Stimulated activated CD4-positive, alpha-beta T cell treated with anti-CD3 and anti-CD28 coated beads, Interleukin-1b, Interleukin-23, amount 100 ng/mL, for 1 hour (primary cell): ENCODE measurements at places on chromosomes 1 and 21.

- DNase-seq = no peak
Measured at GRCh38 chr21:33058527-33058926, 11.4 kb upstream of the OLIG1 start.

DNA sequence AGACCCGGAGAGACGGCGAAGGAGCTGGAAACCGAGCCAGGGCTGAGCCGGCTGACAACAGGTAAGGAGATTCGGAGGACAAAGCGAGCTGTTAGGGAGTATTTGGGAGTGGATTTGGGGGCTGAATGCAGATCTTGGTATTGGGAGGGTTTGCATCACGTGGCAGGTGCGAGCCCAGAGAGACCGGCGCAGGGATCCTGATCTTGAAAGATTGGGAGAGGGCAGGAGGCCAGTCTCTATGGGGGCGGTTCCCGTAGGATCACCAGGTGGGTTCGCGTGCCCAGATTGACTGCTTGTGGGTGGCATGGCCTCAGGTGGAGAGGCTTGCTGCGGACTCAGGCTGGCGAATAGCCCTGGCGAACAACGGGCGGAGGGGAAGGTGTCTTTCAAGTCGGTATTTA lies 204 bp downstream of the CIART start:
- DNase-seq = no peak

- no peak for DNase-seq
Measured at GRCh38 chr1:180494370-180494769, 8.0 kb downstream of the ACBD6 start.

DNA sequence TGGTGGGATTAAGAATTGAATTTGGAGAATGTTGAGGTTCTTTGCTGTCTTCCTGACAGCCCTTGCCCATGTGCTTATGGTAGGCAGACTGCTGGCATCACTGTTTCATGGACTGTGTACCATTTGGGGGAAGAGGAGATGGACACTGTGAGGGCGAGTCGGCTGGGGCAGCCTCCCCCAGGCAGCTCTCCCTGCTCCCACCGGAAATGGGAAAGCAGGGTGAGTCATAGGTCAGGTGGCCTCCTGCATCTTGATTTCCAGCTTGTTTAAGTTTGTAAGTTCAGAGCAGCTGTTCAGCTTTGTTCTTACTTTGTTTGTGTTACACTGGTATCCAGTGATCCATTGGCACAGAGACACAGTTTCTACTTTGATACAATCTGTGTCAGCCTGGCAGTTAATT lies 87.2 kb upstream of the CNIH3 start:
- DNase-seq = no peak

DNA sequence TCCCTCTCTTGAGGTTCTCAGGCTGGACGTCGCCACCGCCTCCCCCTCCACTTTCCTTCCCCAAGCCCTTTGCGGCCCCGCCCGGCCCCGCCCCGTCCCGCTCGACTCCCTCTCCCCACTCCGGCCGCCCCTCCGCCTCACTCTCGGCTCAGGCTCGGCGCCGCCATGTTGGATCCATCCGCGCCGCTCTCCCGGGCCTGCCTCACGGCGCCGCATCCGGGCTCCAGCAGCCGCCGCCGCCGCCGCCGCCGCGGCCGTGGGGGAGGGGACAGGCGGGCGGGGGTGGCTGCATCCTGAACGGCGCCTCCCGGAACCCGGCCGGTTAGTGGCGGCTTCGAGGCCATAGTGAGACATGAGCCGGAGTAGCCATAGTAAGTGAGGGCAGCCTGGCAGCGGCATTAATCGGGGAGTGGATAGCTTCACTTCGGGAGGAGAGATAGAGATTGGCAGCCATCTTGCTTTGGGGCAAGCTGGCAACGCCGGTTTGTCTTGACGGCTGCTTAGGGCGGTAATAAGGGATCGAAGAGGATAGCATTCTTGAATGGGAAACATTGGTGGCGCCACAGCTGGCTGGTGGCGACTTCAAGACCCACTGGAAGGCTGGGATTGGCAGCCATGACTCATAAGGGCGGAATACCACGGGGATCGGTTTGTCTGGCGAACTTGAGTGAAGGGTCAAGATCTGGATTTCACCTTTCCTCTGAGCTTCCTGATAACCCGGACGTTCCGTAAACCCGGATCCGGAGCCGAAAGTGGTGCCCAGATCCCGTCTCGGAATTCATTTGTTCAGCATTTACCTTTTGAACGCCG lies at the start of gene DEDD:
DEDD (minus strand) TSS at position 258 of the 810 bp plus-strand sequence. CDS start 8,205 bp downstream, outside the sequence.
- DNase-seq = peak; percentile 78

DNA sequence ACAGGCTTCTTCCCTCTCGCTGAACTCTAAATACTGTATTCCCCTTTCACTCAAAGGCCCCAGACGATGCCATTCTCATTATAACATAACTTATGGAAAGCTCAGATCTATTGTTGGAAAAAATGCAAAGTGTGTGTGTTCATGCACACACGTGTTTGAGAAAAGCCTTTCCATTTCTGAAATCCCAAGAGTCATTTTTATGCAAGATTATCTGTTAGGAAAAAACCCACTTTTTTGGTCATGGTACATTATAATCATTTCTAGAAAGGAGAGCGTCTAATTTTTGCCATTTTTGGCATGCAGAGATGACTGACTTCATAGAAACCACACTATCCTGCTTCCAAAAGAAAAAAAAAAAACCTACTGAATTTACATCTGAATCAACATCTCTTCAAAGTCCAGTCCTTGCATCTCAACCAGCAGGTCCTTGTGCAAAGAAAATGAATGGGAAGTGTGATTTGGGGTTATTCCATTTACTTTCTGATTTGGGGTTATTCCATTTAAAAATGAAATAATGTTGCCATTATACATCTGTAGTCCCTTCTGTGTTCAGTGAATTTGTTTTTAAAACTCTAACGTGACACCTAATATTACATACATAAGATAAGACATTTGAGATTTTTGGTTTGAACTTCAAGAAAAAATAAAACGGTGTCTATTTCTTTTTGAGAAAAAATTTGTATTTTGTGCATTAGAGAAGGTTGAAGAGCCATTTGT lies 150.3 kb downstream of the DHRS3 start:
- no peak for DNase-seq

GRCh38 chr21:28256837-28257236 lies 735.8 kb downstream of the LTN1 start:
- no peak for DNase-seq

DNA sequence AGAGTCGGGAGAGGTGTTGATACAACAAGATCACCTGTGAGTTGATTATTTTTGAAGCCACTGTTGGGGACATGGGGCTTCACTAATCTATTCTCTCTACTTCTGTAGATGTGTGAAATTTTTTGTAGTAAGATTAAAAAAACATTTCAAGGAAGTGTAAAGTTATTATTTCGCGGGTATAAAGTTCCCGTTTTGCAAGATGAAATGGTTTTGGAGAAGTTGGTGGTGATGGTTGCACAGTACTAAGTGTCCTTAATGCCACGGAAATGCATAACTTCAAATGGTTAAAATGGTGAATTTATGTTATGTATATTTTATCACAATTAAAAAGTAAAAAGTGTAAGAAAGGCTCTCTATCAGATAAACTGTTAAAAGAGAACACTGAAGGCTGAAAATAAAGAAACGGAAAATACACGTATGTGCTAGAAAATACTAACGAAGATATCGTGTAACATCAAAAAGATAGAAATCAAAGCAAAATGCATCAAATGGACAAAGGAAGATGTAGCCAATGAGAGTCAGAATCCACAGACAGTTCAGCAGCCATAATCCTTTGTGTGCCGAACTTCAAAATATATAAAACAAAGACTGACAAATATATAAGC lies 2.9 kb upstream of the ITGB2 start:
- DNase-seq = no peak

- DNase-seq = no peak
Measured at GRCh38 chr1:58293388-58293787, 253.1 kb downstream of the OMA1 start.
